ENCODE measurements at places on chromosomes 2 and 18.

- no peak for DNase-seq
Measured at GRCh38 chr2:231037731-231038482, 584 bp downstream of the C2orf72 start.

DNA sequence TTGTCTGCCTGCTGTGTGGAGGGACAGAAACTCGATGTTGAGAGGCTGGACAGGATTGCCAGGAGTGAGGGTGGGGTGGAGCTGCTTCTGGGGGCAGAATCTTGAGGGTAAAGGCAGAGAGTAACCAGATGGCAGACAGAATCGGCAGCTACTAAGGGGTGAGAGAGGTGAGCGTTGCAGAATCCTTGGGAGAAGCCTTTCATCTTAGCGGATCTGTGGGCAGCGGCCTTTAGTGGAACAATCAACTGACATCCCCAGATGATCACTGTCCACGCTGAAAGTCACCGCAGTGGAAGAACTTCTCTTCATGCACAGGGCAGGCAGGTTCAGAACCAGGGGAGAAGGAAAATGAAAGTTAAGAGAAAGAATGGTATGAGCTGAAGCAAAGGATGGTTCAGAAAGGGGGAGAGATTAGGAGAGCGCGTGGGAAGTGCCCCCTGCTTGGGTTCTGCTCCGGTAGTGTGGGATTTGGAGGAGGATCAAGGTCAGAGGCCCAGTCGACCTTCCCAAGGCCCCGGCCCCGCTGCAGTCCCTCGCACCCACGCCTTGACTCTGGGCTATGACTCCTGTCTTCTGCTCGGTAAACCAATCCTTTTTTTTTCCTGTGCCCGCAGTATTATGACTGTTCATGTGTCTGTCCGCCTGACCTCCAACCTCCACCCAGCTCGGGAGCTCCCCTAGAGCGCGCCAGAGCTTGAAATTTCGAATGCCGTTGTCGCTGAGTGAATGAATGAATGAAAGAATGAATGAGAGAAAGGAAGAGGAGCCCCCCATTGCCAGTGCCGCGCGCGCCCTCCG, 584 bp downstream of the BOLA3 start:
- DNase-seq: no peak

DNA sequence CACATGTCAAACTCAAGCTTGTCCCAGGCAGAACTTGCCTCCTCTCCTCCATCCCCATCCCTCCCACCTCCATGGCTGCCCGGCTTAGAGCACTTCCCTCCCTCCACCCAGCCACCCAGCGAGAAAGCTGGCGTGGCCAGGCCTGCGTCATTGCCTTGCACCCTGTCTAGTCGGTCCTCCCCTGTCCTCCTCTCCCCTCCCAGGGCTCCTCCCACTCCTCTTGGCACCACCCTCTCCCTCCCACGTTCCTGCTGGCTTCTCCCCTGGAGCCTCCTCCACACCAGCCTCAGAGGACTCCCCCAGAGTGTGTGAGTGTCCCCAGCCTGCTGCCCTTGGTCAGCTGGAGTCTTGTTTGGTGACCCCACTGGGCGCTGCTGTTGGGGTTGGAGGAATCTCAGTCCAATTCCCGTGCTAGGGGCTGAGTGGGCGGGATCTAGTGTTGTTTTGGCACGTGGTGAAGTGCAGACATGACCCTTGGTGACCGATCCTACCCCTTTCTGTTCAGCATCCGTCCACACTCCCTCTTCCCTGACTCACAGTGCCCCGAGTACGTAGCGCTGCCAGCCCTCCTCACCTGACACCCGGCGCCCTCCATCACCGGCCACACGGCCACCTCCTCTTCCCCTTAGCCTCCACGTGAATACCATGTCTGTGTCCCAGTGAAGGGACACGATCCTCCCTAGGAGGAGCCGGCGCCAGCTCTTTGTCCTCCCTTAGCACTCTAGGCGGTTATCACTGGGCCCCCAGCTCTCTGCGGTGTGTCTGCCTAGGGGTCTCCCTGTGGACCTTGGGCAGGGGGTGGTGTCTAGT, 41.4 kb downstream of the ATP6V1C2 start:
- DNase-seq: no peak

GRCh38 chr2:126858436-126858835, 40.3 kb upstream of the TEX51 start:
- no peak for DNase-seq

DNA sequence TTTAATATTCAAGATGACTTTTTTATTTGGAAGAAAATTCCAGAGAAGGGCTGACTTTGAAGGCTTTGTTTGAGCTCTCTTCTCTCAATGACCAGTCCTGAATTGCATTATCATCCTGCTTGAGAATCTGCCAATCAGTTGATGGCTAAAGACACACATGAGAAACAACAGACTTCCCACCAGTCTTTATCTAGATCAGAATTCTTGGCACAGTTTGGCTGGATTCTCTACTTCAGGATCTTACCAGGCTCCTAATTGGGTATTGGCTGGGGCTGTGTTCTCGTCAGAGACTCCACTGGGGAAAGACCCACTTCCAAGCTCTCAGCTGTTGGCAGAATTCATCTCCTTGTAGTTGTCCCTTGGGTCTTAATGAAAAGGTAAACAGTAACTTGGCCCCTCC, 86.0 kb downstream of the WDSUB1 start:
- no peak for DNase-seq

- DNase-seq: no peak
Measured at GRCh38 chr2:47531378-47532042, 128.6 kb downstream of the MSH2 start.

GRCh38 chr2:191912764-191913163, 65.9 kb upstream of the CAVIN2 start:
- no peak for DNase-seq

DNA sequence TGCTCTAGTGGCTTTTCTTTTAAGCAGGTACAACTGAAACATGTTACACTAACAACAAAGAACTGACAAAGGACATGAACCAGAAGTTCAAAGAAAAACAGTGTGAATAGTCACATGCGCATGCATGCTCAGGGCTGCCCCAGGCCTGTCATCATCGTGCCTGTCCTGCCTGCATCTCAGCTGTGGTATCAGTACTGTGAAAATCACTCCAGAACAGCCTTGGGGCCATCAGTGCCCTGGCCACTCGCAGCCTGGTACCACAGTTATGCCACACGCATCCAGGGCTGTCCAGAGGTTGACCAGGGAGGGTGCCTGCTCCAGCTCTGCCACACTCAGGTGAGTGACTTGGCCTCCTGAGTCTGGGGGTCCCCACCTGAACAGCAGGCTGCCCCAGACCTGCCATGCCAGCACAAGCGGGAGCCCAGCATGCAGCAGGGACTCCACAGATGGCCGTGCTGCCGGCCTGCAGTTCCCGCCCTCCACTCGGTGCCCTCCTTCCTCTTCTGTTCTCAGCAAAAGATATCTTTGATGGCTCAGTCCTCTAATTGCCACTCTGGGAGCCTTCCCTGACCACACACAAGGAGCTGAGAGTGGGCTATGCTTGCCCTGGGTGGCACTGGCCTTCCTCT, 12.3 kb downstream of the LIMS2 start:
- DNase-seq: no peak

GRCh38 chr2:101036562-101036961, 34.5 kb downstream of the RPL31 start:
- DNase-seq: no peak

DNA sequence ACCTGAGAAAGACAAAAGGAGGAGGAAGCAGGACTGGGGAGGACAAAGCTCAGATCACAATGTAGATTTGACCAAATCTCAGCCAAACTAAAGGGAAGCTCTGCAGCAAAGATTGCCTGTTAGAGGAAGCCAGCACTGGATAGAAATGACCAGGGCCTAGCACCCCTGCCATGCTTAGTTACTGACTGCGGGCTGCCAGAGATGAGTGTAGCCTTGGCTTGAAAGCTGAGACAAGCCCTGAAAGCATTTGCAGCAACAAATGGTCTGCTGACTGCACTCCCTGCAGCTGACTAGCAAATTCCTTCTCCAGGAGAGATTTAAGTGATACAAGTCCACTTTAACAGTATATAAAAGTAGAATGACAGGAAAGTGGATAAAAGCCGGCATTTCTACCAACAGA, 140.9 kb upstream of the CRIM1 start:
- DNase-seq: no peak

DNA sequence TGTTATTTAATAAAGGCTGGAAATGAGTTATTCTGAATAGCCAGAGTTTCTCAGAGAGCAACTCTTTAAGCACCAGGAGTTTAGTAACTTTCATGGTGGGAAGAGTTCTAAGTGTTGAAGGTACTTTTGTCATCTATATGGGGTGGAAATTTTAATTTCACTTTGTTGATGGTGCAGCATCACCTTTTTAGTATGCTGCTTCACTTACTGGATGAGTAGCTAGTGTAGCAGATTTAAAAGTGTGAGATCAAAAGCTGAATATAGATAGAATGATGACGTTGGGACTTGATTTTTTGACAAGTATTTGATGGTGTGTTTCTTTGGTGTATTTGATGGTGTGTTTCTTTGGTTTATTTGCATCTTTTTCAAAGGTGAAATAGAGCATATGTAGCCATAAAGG, 47.3 kb downstream of the MAP4K4 start:
- DNase-seq: no peak

GRCh38 chr18:78753240-78753639, 226.4 kb upstream of the SALL3 start:
- DNase-seq: no peak

- DNase-seq: no peak
Measured at GRCh38 chr2:42369532-42370229, 8.7 kb upstream of the COX7A2L start.

GRCh38 chr2:195437521-195437920, 219.5 kb upstream of the SLC39A10 start:
- no peak for DNase-seq

DNA sequence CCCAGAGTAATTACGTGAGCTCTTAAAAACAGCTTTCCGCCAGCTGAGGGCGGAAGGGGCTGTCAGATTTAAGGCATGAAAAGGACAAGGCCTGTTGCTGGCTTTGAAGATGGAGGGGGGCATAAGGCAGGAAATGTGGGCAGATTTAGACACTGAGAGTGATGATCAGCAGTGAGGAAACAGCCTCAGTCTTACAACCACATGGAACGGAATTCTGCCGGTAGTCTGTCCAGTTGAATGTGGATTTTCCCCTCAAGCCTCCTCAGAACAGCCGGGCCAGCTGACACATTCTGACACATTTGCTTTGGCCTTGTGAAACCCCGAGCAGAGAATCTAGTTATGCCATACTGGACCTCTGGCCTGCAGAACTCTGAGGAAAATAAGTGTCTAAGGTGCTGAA, 16.6 kb downstream of the POLE4 start:
- DNase-seq: no peak

DNA sequence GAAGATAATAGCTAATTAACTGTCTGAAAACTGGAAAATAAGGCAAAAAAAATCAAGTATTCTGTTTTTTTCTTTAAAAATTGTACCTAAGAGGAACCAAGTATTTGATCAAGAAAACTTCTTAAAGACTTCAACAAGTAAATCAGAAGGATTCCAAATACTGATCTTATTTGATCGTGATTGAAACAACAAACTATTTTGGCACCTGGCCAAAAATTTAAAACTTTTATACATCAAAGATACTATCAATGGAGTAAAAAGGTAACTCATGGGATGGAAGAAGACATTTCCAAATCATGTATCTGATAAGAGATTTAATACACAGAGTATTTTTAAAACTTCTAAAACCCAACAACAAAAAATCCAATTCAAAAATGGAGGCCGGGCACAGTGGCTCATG, 46.7 kb downstream of the CFAP210 start:
- no peak for DNase-seq

- DNase-seq: no peak
Measured at GRCh38 chr2:164620873-164621763, at the start of gene GRB14. TSS of gene GRB14 (minus strand) at chr2:164621482. CDS start at chr2:164621309, 173 bp downstream.

GRCh38 chr2:143802242-143802641, 673.0 kb downstream of the ARHGAP15 start:
- no peak for DNase-seq

DNA sequence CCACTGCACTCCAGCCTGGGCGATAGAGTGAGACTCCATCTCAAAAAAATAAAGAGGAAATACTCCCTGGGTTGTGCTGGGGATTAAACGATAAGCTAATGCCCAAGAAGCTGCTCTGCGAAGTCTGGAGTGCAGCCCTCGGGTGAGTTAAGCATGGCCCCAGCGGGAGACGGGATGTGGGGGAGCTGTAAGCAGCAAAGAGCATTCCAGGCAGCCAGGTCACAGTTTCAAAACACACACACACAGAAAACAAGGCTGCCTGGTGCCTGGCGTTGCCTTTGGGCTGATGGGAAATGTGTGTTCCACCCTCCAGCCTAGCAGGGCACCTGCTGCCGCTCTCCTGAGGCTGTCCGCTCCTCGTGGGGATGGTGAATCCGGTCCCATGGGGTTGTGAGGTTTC, 24.1 kb downstream of the ODC1 start:
- DNase-seq: no peak

GRCh38 chr18:47215554-47216138, 35.8 kb downstream of the SKOR2 start:
- DNase-seq: no peak

- DNase-seq: no peak
Measured at GRCh38 chr2:129672521-129672920, 306.9 kb upstream of the RAB6C start.

DNA sequence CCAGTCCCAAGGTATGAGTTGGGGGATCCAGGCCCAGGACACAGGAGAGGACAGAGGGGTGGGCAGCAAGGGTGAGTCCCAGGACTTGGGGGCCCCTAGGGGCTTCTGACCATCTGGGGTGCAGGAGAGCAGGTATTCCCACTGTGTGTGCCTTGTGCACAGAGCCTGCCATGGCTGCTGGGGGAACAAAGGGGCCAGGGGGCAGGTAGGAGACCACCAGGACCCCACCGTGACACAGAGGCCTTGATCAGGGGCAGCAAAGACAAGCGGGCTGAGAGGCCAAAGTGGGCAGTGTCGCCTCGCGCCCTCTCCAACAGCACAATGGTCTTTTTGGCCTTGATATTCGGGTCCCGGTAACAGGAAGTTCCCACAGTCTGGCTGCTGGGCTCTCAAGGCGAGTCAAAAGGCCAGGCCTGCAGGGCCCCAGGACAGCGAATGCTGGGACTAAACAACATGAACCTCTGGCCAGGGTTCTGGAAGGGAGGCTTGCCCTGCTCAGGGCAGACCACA, 12.3 kb upstream of the GPR17 start:
- no peak for DNase-seq

GRCh38 chr2:131034122-131035051, 58.9 kb downstream of the FAM168B start:
- peak; percentile 28 for DNase-seq

All from stimulated activated CD4-positive, alpha-beta T cell treated with anti-CD3 and anti-CD28 coated beads, Interleukin-12 subunit alpha, Interleukin-12 subunit beta, amount 100 ng/mL, for 4 hours (primary cell).